Aorta (tissue), 5 donors: ENCODE measurements at places on chromosomes 5 and 9.

GRCh38 chr5:127801751-127802476, 98.7 kb downstream of the CCDC192 start:
- DNase-seq: no peak

GRCh38 chr9:116661037-116661954, 25.8 kb upstream of the TRIM32 start:
- no peak for DNase-seq

DNA sequence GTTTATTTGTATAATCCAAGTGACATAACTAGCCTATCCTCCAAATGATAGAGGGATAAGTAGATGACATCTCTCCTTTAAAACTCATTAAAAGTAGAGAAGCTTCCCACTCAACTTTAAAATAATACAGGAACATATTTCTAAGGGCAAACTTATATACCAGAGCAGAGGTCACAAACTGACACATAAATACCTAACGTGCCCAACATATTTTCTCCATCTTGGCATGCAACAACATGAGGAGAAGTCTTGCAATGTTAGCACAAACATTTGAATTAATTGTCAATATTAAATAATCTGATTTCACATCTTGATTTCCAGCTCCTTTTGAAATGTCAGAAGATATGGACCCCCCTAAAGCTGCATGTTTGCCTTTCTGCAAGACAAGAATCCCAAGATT, 335.0 kb downstream of the DEPDC1B start:
- no peak for DNase-seq

GRCh38 chr5:120306303-120306702, 157.8 kb upstream of the PRR16 start:
- DNase-seq: no peak

GRCh38 chr9:138007566-138007917, 130.0 kb downstream of the CACNA1B start:
- no peak for DNase-seq

- DNase-seq: peak; percentile 27
These were observed 18.1 kb downstream of the VAV2 start for GRCh38 chr9:133973791-133974630.

GRCh38 chr9:108002371-108002956, 512.9 kb upstream of the KLF4 start:
- no peak for DNase-seq

- no peak for DNase-seq
These were observed 4.4 kb upstream of the CD180 start for GRCh38 chr5:67200809-67201562.

DNA sequence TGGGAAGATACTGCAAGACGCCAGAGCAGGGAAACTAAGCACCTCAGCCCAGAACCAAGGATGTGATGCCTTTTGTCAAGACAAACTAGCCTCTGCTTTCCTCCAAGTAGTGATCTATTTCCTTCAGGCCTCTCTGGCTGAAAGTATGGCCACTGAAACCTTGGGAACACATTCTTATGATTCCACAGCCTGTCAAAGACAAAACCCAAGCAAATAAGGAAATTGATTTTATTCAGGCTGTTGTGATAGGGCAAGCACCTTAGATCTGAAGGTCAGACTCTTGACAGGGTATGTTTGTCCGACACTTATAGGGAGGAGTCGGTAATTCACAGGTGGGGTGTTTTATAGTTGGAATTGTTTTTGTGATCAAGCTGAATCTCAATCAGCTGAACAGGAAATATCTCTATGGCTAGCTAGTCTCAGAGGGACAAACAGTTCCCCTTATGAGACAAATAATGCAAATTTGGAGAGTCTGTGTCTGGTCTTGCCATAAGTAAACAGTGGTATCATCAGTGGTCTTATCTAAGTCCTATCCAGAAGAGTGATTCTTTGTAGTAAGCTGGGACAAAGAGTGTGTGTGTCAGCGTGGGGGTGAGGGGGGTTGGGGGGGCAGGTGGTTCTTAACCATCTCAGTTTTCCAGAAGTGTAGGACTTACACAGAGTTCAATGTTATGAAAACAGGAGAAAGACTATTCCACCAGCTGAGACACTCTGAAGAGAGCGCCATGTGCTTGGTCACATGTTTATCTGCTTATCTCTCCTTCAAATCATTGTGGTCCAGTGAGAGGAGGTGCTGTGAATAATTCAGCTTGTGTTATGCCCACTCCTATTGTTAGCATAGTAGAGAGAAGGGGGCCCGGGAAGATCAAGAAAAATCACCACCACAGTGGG, 6.7 kb upstream of the ZCCHC10 start:
- no peak for DNase-seq

DNA sequence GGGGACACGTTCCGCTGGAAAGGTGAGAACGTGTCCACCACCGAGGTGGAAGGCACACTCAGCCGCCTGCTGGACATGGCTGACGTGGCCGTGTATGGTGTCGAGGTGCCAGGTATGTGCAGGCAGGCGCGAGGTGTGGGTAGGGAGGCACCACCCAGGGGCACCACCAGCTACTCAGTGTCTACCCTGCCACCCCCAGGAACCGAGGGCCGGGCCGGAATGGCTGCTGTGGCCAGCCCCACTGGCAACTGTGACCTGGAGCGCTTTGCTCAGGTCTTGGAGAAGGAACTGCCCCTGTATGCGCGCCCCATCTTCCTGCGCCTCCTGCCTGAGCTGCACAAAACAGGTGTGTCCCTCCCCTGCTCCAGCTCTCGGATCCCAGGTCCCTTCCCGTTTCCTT, 15.1 kb downstream of the SLC27A4 start:
- no peak for DNase-seq

DNA sequence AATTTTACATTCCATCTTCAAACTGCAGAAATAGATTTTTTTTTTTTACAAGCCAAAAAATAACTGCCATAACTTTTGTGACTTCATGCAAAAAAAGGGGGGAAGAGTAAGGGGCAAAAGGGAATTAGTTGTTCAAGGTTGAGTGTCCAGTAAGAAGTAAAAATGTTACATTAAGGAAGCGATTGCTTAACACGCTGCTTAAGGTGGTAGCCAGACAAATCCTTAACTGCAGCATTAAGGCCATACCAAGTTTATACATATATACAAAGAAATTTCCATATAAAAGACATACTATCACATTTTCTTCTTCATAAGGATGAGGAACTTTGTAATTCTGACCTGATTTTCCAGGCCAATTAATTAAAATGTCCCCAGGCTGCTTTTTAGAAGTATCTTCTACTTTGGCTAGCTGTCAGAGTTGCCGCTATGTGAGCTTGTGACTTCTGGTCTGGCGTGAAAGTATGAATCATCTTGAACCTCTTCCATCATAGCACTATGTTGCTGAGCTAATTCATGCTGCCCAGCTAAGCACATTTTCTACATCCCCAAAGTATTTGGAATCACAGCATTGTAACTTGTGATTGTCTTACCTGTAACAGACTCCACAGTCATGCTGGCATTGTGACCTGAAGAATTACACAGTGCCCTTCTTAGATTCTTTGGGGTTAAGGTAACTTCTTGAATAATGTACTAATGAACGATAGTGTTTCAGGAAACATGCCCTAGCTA, 40.0 kb downstream of the G3BP1 start:
- DNase-seq: no peak
